ENCODE measurements at places on chromosomes 1 and 21.
A peak's percentile ranks its signal among the peaks of the same experiment; 100 is the strongest.

- no peak for DNase-seq
Measured at GRCh38 chr1:153617663-153618062, 1.5 kb upstream of the S100A14 start.

GRCh38 chr1:157517016-157517415 is 35.3 kb downstream of the FCRL5 start:
- no peak for DNase-seq

DNA sequence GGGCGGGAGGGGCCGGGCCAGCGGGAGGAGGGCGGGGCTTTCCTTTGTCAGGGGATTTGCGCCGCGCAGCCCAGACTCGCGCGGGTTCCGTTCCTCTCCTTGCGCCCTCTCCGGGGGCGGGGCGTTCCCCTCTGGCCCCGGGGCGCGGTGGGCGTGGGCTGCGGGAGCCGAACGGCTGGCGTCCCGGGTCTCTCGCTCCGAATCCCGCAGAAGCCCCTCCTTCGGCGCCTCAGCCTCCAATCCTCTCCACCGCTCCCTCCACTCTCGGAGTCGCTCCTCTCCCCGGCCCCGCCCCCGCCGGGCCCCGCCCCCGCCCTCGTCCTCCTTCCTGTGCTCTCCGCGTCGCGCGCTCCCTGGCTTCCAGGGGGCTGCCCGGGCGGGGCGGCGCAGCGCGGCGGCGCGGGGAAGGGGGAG is 82.8 kb upstream of the BMP8A start:
- DNase-seq, result peak; percentile 89

- no peak for DNase-seq
Measured at GRCh38 chr1:209172286-209172685, 411.2 kb upstream of the CAMK1G start.

DNA sequence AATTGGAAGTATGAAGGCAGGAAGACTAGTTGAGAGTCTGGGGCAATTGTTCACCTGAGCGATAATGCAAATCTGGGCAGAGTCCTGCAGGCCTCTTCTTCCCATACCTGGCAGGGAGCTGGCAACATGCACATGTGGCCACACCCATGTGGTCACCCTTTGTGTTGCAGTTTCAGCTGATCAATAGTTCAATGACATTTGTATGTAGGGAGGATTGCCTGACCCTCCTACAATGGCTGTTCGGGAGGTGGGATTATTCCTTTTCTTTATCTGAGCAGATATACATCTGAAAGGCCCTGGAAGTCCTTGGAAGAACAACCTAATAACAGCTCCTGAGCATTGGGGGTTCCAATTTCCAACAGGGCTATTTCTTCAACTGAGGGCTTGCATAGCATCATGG is 15.2 kb upstream of the TRIM45 start:
- no peak for DNase-seq

- DNase-seq, result no peak
Measured at GRCh38 chr1:8632102-8632501, 185.3 kb downstream of the RERE start.

GRCh38 chr1:93717640-93718039 is 36.0 kb upstream of the BCAR3 start:
- DNase-seq, result no peak

- DNase-seq, result no peak
Measured at GRCh38 chr1:43711524-43712386, 4.4 kb downstream of the ST3GAL3 start.

GRCh38 chr1:216368249-216368648 is 55.0 kb downstream of the USH2A start:
- DNase-seq, result no peak

GRCh38 chr1:45994423-45994822 is 138.0 kb downstream of the PIK3R3 start:
- DNase-seq, result no peak

DNA sequence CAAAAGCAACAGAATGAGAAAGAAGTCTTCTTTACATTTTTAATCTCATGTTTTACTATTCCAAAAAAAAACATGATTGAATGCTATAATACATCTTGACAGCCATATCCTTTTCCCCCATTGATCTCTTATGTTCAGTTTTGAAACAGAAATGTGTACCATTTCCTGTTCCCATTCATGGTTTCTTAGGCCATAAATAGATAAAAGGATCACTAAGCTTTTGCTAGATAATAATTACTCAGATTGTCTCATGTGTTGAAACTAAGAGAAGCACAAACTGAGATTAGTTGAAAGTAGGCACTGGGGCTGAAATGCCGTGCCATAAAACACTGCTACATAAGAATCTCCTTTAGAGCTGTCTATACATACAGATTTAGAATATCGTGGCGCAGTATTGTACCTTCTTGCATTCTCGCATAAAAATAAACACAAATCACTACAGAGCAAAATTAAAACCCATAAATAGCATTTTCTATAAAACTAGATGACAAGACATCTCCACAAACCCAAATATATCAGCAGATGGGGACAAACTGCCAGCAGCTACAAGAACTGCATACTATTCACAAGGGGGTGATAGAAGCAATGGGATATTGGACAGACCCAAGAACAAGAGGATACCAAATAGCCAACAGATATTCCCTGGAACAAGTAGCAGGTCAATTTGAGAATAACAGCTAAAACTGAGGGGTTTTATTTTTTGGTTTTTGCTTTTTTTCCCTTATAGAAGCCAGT is 405.3 kb upstream of the PRMT6 start:
- DNase-seq, result no peak

DNA sequence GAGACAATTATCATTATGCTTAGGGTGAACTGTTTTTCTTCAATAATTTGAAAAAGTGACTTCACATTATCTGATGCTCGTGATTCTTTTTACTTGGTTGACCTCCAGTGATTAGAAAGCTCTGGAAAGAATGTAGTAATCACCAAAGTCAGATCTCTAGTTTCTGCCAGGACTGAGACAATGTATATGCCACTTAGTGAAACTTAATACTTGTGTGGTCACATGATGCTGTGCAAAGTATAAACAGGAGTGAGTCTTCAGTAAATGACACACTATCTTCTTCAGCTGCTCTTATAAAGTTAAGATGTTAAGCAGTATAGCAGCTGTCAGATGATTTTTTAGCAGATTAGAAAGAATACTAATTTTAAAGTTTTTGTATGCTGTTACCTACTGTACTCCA is 17.2 kb downstream of the VCAM1 start:
- DNase-seq, result peak; percentile 14
